ENCODE measurements at places on chromosomes 6 and 20. TPM values are rescaled to one million over a fixed set of nuclear protein-coding genes. Genes with fewer than 3 reads are reported as not detected.

Gene BEND3
- total RNA-seq, result 4.3 TPM

Gene ZSCAN31
- 20.4 TPM for total RNA-seq

Gene KPNA5
- total RNA-seq, result 2.7 TPM

Gene EPHA7
- total RNA-seq, result not detected

Gene NR2E1
- total RNA-seq, result 1.2 TPM

Gene RPP21
- 106 TPM for total RNA-seq

Gene VNN1
- total RNA-seq, result 0.20 TPM

Gene CGA
- total RNA-seq, result 26.6 TPM

Gene GJA10
- total RNA-seq, result not detected

Gene ARHGAP40
- total RNA-seq, result not detected

Gene HACE1
- 13.5 TPM for total RNA-seq

Gene ADGRF1
- total RNA-seq, result 37.3 TPM

Gene ERVFRD-1
- not detected for total RNA-seq

Gene NKX2-2
- total RNA-seq, result 2.6 TPM

- DNase-seq, result no peak
Observed at GRCh38 chr6:2970034-2970685, 1.2 kb downstream of the SERPINB6 start.

DNA sequence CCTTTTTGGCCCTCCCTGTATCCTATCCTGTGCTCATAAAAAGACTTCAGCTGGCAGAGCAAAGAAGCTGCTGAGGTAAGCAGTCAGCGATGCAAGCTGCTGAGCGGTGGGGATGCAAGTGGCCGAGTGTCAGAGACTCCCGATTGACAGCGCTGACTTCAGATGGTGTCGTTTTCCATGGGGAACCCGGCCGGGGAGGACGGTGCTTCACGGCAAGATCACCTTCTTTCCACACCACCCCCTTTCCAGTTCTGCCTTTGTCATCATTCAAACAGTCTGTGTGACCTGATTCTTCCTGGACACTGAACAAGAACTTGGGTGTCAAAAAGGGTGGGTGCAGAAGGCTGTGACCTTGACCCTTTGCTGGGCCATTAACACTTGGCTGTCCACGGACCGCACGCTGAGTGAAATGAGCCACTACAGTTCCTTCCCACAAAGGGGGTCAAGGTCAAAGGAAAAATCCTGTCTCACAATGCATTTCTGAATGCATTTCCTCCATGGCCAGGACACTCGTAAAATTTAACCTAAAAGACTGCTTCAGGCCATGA, 52.9 kb upstream of the UNC93A start:
- DNase-seq, result no peak

- peak; percentile 91 for DNase-seq
Observed at GRCh38 chr6:31750411-31751022, 10.7 kb downstream of the MSH5 start.

DNA sequence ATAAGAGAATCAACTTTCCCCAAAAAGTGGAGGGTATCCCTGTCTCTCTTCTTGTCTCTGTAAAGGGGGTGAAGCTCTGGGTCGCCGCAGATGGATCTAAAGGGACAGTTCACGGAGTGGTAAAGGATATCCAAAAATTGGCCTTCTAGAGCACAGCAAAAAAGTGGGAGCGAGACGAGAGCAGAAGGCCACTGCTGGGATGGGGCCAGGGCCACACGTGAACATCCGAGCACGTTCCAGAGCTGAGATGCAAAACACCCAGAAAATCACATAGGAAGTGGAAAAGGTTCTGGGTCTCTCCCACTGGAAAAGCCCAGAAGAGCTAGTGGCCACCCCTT, 837 bp downstream of the TRAM2 start:
- no peak for DNase-seq

GRCh38 chr6:32177183-32177787, 920 bp upstream of the RNF5 start:
- no peak for DNase-seq

GRCh38 chr6:11653028-11653583, 115.6 kb downstream of the TMEM170B start:
- DNase-seq, result peak; percentile 98

DNA sequence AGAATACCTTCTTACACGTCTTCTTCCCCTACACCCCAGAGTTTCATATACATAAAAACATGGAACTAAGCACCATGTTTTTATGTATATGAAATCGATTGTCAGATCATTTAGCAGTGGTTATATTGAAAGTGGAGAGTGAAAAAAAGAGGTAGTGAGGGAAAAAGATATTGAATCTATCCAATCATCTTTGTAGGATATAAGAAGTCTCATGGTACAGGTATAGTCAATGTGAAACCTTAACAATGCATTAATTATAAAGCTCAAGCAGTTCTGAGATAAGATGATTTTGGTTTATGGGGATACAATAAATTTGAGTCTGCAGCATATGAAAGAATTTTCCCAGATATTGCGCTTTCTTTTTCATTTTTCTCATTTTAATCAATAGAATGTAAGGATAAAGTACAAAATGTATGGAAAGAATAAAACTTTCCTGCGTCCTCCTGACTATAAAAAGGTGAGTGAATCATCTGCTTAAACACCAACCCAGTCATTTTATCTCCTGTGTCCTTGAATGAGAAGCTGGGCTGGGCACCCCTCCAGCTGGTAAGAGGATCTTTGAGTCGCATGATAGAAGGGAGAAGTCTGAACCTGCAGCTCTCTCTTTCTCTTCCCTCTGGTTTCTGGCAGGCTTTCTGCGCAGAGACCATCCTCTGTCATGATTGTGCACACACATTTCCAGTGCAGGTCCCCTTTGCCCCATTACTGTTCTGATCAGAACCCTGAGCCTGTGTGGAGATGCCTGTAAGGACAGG, 28.1 kb upstream of the AKIRIN2 start:
- DNase-seq, result peak; percentile 63

DNA sequence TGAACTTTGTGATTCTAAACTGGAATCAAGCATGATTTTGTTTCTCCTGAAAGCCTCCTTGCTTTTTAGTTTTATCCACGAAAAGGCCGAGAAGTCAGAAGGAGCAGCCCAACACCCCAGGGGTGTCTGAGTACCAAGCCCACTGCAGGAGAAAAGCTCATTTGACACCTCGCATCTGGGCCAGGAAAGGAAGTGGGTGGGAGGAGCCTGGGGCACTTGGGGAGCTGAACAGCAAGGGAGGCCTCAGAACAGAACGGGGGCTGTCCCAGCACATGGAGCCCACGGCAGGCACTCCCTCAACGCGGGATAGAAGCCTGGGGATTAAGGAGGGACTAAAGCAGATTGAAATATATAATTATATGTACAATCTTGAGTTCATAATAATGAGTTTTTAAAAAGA, 6.6 kb downstream of the KIF25 start:
- no peak for DNase-seq

DNA sequence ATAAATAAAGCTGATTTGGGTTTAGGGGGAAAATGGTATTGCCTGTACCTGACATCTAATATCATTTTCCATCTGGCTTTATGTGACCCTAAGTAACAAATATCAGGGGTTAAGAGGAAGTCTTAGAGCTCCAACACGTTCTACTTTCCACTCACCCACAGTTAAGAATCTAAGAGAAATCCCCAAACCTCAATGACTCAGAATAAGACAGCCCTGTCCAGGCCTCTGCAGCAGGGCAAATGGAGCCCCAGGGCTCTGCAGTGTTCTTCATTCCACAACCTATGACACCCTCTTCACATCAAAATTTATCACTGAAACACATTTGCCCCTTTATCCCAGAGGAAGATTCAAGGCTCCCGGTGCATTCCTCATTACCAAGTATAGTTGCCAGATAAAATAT, 20.3 kb upstream of the TENT5A start:
- peak; percentile 95 for DNase-seq

- DNase-seq, result peak; percentile 53
Observed at GRCh38 chr6:17336425-17336824, 55.3 kb downstream of the RBM24 start.

DNA sequence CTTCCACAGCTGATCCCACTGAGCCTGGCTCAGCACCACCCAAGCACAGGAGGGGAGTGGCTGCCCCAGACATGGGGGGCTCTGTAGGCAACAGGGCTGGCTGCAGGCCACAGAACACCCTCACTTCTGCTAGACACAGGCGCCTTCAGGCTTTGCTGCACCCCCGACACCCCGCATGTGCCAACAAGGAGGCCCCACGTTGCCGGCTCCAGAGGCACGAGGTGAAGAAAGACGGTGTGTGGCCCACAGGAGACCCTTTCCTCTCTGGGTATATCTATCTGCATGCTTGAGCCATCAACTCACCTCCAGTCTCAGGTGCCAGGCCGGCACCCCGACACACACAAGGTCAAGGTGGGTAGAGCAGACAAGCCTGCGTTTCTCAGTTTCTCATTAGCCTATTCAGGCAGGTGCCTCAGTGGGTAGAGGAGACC, 158.3 kb downstream of the DLL1 start:
- DNase-seq, result no peak

GRCh38 chr6:99151634-99152346, 197.7 kb downstream of the FAXC start:
- peak; percentile 12 for DNase-seq

DNA sequence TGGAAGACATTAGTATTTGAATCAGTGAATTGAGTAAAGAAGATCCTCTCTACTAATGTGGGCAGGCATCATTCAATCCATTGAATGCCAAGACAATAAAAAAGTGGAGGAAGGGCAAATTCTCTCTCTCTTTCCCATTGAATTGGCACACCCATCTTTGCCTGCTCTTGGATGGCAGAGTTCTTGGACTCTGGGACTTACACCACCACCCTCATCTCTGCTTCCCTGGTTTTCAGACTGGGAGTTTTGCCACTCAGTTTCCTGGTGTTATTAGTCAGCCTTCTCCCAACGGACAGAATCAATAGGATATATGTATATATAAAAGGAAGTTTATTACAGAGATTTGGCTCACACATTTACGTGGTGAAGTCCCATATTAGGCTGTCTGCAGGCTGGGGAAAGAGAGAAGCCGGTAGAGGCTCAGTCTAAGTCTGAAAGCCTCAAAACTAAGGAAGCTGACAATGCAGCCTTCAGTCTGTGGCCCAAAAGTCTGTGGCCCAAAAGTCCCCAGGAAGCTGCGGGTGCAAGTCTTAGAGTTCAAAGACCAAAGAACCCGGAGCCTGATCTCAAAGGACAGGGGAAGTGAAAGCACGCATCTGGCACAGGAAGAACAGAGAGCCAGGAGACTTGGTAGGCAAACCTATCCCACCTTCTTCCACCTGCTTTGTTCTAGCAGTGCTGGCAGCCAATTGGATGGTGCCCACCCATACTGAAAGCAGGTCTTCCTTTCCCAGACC, 64.4 kb downstream of the SMPDL3A start:
- DNase-seq, result no peak

GRCh38 chr6:36533321-36533720, 14.0 kb downstream of the STK38 start:
- no peak for DNase-seq

GRCh38 chr6:4957521-4958231, 46.2 kb downstream of the RPP40 start:
- peak; percentile 35 for DNase-seq

GRCh38 chr6:165929607-165930006, 238.0 kb downstream of the TBXT start:
- DNase-seq, result no peak

DNA sequence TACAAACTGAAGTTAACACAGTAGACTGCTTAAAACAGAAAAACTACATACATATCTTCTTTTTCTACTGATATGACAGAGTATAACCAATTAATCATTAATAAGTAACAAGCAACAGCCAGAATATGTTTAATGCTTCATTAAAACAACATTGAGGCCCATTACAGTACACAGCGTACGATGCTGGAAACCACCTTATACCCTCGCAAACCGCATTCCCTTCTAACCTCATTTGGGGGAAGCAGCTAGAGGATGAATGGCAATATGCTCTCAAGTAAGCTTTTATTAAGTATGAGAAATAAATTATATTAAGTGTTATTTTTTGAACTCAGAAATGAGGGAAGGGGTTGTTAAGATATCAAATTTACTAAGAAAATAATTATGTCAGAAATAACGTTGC, 142.4 kb downstream of the GMDS start:
- no peak for DNase-seq

GRCh38 chr6:148440877-148441453, 98.3 kb downstream of the SASH1 start:
- DNase-seq, result peak; percentile 97

GRCh38 chr20:57475388-57476083, 49.4 kb downstream of the CTCFL start:
- DNase-seq, result no peak

DNA sequence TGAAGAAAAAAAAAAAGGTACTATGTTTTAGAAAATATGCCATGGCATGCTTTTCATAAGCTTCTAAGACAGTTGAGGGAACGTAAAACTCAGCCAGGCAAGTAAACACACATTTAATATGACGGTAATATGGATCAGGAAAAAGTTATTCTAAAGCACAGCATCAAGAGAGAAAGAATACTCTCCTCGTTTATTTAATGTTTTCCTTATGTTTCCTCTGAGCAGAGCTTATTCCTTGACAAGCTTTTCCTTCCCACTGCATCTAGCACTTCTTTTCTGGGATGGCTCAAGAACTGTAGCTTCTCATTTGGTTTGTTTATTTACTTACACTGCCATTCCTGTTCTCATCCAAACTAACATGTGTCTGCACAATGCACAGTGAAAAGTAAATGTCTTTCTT, 2.7 kb upstream of the RSPO3 start:
- no peak for DNase-seq

DNA sequence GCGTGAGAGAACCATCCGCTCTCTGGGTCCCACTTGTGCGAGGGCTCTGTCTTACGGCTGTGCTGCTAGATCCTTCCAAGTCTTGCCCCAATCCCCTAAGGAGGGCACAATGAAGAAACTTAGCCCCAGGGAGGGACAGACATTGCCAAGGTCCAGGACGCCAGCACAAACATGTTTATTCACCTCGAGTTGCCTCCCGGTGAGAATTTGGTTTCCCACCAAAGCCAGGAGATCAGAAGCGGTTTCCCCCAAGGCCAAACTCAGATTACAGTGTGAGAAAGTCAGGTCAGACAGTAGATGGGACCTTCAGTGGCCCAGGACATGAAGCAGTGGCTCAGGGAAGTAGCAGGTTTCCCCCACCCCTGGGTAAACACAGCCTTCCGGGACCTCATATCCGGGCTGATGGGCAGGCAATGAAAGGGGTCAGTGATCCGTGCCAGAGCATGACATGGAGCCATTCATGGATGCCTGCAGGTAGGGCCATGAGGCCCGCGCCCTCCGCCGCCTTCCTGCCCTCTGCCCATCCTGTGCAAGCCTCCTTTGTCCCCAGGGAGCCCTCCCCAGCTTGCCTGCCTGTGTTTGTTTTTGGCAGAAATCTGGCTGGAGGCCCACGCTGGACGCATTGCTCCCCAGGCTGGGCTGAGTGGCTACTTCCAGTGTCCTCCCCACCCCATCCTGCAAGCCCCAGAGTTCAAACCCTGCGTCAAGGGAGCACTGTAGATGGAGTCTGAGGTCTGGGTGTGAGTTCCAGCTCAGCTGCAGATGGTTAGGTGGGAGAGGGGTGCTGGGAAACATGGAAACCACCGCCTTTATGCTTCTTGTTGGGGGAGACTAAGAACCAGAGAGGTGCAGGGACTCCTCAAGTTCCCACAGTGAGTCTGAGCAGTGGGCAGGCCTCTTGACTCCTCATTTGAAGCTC, 2.0 kb downstream of the BPIFB2 start:
- DNase-seq, result no peak

GRCh38 chr6:43933148-43933885, 163.3 kb downstream of the VEGFA start:
- no peak for DNase-seq

GRCh38 chr20:50510706-50511542, 741 bp downstream of the PTPN1 start:
- DNase-seq, result peak; percentile 55

Measured in M059J (cell line).